CD4-positive, alpha-beta T cell treated with Interleukin-17A for 4 hours (primary cell): ENCODE measurements at places on chromosomes 13 and 19.
A peak's percentile ranks its signal among the peaks of the same experiment; 100 is the strongest.

DNA sequence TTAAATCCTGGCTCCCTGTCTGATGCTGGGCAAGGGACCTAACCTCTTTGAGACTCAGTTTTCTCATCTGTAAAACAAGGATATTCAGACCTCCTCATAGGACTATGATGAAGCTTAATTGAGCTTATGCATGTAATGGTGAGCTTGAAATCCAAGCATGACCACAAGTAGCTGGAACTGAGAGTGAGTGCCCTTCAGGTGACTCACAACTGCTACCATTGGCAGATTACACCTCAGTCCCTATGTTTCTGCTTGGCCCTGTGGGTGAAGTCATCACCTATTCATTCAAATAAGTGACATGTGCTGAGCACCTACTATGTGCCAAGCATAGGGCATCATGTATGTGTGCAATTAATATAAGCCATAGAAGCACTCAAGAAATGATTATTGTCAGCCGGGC is 25.7 kb downstream of the NOVA2 start:
- DNase-seq, result no peak

- DNase-seq, result no peak
Observed at GRCh38 chr13:26587251-26587650, 29.8 kb downstream of the WASF3 start.

DNA sequence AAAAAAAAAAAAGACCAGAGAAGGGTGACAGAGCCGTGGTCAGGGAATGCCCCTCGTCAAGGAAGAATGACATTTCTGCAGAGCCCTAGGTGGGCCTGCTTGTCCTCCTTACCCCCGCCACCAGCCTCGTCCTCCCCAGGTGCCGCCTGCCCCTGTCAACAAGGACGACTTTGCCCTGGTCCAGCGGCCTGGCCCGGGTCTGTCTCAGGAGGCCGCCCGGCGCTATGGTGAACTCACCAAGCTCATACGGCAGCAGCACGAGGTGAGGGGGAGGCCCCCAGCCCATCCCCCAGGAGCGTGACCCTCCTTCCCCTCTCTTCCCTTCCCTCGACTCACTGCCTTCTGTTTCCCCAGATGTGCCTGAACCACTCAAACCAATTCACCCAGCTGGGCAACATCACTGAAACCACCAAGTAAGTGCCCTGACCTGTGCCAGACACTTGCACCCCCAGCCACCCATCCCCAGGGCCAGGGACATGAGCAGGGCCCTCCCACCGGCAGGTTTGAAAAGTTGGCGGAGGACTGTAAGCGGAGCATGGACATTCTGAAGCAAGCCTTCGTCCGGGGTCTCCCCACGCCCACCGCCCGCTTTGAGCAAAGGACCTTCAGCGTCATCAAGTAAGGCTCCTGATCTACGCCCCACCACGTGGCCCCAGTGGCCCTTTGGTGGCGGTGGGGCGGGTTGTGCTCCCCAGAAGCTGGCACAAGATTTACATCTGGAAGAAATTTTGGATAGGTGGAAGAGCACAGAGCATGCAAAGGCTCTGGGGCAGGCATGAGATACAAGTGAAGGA is 14.8 kb downstream of the PODNL1 start:
- no peak for DNase-seq

GRCh38 chr13:65508745-65509144 is 1721.4 kb downstream of the PCDH9 start:
- no peak for DNase-seq

DNA sequence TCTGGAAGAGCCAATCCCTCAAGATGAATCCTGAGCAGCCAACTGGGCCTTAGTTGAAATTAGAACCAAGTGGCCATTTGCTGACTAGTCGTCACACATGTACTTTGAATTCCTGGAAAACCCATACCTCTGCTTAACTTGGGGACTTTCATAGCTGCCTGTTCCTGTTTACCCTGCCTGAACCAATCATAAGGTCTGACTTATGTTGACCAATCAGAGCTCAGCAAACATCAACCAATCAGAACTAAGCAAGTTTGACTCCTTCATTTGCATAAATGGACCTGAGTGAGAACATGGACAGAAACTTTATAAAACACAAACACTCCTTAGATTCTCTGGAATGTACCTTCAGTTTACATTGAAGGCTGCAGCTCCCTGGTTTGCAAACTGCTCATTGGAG is 50.8 kb downstream of the LATS2 start:
- no peak for DNase-seq

DNA sequence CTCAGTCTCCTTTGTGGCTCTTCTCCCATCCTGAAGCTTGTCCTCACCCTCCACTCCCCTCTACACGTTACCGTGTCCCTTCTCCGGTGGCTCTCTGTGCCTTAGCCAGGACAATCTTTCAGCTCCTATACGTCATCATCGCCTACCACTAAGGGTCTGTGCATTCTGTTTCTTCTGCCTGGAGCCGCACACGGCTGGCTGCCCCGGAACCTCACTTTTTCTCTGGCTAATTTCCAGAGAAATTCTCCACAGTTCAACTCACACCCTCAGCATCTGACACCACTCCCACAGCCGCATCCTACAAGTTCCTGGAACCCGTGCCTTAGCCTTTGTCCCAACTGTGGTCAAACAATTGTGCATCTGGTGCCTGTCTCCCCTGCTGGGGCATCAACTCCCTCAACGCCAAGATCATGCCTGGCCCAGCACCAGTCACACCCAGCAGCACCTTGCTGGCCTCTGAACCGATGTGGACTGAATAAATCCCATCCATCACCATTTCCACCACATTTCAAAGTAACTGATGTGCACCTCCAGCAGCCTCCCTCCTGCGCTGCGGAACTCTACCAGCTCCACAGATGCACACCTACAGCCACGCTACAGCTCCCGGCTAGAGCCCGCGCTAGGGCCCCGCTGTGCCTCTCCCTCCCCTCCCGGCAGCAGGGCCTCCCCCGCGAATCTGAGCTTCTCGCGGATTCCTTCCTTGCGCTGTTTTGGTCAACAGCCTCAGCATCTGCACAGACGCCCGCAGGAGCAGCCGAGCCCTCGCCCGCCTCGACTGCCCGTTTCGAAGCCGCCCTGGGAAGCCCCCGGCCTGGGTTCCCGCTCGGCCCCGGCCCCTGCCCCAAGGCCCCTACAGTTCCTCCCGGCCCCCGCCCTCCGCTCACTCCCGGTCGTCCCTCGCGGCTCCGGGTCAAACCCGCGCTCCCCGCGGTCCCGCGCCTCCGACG is 689 bp downstream of the DCUN1D2 start:
- peak; percentile 45 for DNase-seq

- DNase-seq, result no peak
Observed at GRCh38 chr19:49940482-49940791, 11.1 kb upstream of the NUP62 start.

GRCh38 chr13:21638319-21639282 is 32.3 kb upstream of the FGF9 start:
- DNase-seq, result peak; percentile 49

GRCh38 chr19:6587998-6588507 is 2.9 kb downstream of the CD70 start:
- no peak for DNase-seq

GRCh38 chr19:13060964-13061927 is 41.4 kb downstream of the LYL1 start:
- peak; percentile 86 for DNase-seq

GRCh38 chr13:97849305-97849704 is 104.2 kb upstream of the IPO5 start:
- no peak for DNase-seq

- no peak for DNase-seq
Observed at GRCh38 chr19:35822579-35822978, 9.9 kb upstream of the PRODH2 start.

DNA sequence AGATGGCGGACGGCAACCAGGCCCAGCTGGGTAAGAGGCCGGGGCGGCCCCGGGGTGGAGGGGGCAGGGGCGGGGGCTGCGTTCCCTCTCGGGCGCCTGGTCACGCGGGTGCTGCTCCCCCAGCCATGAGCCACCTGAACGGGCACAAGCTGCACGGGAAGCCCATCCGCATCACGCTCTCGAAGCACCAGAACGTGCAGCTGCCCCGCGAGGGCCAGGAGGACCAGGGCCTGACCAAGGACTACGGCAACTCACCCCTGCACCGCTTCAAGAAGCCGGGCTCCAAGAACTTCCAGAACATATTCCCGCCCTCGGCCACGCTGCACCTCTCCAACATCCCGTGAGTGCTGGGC is 11.1 kb downstream of the PTBP1 start:
- no peak for DNase-seq
